Fibroblast of the conjunctiva (primary cell): ENCODE measurements at places on chromosomes 12 and 14.

- no peak for DNase-seq
Measured at GRCh38 chr12:71426300-71427047, 13.1 kb upstream of the LGR5 start.

DNA sequence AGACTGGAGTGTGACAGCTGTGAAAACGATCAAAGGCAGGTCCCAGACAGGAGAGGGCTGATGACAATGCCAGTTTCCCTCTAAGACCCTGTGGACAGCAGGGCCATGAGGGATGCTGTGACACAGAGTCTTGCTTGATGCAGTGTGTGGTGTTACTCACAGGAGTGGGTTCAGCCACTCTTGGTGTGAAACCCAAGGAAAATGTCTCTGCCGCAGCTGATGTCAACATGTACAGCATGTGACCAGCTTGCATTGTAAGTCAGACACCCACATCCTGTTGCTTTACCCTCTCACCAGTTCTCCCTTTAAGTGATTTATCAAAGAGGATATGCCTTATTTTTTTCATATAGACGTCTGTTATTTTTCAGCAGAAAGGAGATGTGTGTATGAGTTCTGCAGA is 268.6 kb downstream of the BTG1 start:
- no peak for DNase-seq

DNA sequence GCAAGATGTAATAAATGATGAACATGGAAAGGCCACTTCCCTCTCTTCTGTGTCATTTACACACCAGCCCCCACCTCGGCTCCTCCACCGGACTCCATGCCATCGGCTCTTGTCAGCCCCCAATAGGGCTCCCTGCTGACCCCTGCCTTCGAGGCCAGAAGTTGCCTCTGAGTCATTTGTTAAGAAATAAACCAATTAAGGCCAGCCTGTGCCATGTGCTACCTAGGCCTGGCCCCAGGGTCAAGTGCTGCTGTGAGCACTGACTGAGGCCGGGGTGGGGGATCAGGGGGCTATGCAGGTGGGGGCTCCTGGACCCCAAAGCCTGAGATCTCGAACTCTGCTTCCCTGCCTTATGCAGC is 53.2 kb downstream of the TESC start:
- DNase-seq: no peak

- no peak for DNase-seq
Measured at GRCh38 chr14:102554821-102555819, 37.3 kb upstream of the RCOR1 start.

DNA sequence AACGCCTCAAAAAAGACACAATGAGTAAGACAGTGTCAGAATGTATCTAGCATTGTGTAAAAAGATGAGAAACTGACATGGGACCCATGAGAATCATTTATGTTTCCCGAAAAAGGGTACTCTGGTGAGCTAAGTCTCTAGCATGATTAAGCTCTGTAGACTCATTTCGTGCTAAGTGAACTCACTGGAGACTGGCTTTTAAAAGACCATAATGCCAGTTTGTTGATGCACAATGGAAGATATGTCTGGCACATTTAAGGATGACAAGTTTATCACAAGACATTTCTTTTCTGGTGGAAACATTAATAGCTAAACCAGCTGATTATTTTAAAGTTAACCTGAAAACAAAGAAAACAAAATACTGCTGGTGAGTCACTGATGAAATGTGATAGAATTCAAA is 233.5 kb downstream of the SLC2A13 start:
- DNase-seq: no peak
